ENCODE measurements at places on chromosomes 3 and 15.

GRCh38 chr15:66840615-66841390 lies 138.8 kb downstream of the SMAD6 start:
- no peak for DNase-seq

DNA sequence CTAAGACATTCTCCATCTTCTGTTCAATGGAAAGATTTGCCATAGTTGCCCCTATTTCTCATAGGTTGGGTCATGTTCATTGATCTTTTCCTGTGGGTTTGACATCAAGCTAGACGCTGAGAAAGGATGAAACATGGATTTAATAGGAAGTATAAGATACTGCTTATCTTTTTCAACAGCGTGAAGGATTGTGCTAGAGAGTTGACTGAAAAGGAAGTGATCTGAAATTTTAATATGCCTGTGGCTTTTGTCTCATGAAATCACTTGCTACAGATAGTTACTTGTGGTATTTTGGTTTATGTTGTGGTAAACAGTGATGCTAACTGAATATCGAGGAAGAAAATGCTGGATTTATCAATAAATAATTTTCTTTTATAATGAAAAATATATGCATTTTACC lies 442.9 kb downstream of the EDEM1 start:
- no peak for DNase-seq

GRCh38 chr3:139764936-139765335 lies 87.2 kb upstream of the NMNAT3 start:
- DNase-seq: no peak

- DNase-seq: no peak
Observed at GRCh38 chr3:31576521-31576920, 43.8 kb downstream of the STT3B start.

DNA sequence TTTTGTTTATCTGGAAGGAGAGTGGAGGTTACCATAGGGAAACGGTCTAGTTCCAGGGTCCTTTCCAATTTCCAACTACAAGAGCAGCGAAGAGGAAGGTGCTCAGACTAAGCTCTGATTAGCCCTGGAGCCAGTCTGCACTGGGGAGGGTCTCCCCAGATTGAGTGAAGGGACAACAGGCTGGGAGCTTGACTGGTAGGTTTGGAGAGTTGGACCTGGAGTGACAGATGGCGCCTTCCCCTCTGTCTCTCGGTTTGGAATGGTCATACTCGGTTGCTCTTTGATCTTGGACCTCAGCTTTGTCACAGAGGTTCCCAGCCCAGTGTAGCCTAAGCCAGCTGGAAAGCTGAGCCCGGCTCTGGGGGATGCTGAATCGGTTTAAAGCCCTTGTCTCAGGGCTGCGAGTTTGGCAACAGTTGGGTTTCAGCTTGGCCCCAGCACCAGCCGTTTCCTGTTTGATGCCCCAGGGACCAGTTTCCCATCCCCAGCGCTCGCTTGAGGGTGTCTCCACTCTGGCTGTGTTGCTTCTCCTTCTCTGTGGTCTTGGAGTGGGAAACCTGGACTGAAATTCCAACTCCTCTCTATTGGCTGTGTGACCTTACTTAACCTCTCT lies 53.1 kb upstream of the ULK4 start:
- DNase-seq: no peak
